ENCODE measurements at places on chromosomes 7 and 10.

DNA sequence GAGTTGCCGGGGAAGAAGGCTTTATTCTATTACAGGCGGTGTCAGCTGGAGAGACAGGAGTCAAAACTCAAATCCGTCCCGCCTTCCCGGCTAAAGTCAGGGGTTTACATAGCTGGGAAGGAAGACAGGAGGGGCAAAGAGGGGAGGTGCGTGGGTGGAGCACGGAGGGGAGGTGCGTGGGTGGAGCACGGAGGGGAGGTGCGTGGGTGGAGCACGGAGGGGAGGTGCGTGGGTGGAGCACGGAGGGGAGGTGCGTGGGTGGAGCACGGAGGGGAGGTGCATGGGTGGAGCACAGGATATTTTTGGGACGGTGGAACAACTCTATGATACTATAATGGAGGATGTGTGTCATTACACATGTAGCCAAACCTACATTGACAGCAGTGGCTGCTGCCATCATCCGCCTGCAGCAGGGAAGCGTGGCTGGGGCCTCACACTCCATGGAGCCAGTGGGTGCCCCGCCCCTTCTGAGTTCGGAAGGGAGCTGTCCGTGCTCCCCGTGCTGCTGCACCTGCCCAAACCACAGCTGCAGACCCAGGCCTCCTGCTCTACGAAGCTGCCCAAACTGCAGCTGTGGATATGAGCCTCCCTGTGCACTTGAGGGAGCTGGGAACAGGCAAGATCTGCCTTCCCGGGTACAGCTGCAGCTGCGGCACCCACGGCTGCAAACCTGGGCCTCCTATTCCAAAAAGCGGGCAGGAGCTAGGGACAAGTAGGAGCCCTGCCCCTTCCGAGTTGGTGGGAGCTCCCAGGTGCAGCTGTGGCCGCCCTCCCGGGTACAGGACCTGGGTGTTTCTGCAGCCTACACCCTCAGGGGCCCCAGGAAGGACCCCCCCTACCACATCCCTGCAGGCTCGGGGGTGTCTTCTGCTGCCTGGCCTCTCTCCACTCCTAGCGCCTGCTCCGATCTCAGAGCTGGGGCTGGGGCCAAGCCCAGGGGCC lies 119.4 kb downstream of the DYNC2I1 start:
- no peak for DNase-seq

DNA sequence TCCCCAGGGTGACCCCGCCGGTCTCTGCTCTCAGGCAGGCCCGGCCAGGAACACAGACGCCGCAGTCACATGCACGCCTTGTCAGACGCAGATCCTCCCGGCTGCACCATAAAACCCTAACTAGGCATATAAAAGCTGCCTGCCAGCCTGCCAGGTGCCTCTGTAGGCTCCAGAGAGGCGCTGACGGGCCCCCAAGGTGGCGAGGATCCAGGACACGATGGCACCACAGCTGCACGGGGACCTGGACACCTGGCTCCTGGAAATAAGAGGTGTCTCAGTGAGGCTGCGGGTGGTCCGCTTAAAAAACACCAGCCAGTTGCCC lies 21.9 kb upstream of the GDF10 start:
- DNase-seq: no peak

DNA sequence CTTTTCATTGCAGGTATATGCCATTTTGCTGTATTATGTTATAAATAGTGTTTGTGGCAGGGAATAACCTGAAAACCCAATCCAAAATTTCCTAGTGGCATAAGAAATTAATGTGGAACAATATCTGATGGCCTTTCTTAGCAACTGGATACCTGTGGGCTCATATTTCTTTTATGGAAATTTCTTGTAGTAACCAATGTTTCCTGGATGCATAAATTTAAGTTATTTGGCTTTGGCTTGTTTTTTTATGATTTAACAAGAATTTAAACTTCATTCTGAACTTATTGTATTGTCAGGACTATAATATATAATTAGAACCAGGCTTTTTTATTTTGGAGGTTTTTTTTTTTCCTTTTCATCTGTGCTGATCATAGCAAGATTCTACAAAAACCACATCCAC lies 30.1 kb downstream of the TBC1D12 start:
- DNase-seq: no peak

GRCh38 chr7:14833707-14834106 lies 68.8 kb downstream of the DGKB start:
- no peak for DNase-seq

DNA sequence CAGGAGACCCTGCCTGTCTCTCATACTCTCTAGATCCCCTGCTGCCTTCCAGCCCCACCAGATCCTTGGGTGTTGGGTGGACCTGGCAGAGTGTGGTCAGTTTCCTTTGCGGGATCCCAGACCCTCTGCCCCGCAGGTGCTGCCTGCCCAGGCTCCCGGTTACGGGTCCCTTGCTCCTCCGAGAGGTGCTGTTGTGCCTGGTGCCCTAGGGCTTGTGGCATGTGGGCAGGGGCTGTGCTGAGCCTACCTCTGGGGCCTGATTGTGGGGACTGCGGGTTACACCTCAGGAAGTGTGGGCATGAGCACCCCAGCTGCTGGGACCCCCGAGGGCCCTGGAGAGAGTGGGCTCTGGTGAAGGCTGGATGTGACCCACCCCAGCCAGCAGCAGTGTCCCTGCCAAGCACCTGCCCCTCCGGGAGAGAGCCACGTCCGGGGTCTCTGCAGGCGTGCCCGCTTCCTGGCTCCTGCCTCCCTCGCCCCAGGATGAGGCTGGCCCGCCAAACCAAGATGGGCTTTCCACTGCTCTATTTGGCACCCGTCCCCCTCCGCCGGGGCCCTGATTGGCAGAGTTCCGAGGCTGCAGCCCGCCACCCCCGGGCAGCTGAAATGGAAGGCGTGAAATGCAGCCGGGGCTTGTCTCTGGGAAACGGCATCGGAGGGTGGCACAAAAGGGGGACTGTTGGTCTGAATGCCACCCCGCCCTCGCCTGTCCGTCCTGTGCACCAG lies 17.0 kb downstream of the CLIP2 start:
- no peak for DNase-seq

DNA sequence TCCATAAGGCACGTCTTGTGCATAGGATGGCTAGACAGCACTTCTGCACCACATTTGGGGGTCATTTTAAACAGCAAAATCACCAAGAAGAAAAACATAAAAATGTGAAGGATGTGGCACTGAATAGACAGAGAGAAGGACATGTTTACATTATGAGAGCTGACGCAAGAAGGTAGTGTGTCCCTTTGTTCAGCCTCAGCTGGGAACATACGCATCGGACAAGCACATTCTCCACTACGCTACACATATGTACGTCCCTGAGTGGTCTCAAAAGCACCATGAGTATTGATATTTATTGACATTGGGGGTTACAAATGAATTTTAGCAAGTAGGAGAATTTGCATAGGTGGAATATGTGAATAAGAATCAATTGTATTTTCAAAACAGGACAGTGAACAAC lies 20.2 kb downstream of the DDC start:
- DNase-seq: no peak

DNA sequence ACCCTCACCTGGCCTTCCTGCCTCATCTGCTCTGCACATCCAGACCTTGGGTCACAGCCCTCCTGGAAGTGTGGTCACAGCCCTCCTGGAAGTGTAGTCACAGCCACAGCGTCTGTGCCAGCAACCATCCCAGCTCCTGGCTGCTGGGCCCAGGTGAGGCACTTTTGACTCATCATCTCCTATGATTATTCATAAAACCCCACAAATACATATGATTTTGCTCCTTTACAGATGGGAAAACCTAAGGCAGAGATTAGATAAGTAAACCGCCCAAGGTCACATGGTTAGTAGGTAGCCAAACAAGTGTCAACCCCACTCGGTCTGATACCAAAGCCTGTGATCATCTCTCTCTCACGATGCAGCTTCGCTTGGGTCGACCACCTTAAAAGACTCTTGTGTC lies 94.3 kb downstream of the PRLHR start:
- no peak for DNase-seq

DNA sequence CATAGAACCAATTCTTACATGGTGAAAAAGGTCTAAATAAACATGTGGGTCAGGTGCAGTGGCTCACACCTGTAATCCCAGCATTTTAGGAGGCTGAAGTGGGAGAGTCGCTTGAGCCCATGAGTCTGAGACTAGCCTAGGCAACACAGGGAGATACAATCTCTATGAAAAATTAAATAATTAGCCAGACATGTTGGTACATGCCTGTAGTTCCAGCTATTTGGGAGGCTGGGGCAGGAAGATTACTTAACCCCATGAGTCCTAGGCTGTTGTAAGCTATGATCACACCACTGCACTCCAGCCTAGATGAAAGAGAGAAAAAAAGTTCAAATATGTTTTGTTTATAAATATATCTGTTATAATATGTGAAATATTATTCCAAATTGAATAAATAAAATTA lies 643.6 kb downstream of the IPMK start:
- no peak for DNase-seq

DNA sequence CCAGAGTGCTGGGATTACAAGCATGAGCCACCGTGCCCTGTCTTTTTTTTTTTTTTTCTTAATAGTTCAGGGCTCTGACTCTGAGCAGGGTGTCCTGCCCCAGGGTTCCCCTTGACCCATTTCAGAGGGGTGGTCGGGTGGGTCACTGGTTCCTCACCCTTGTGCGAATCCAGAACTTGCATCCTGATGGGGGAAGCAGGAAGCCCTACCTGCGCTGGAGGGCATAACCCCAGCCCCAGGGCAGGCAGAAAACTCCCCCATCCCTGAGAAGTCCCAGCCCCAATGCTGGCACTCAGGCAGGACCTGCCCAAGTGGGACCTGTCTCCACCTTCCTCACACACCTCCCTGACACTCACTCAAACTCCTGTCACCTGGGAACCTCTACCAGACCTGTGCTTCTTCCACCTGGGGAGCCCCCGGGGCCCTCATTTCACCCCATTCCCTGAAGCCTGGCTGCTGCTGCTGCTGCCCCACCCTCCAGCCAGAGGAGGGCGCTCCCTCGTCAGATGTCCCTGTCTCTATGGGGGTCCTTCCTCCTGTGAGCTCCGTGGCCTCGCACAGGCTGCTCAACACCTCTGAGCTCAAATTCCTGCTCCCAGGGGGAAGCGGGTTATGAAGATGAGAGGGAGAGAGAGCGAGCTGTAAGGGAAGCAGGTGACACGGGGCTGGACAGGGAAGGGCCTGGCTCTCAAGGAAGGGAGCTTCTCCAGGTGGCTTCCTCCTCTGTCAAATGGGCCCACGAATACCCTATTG lies 15.1 kb upstream of the ZNF273 start:
- no peak for DNase-seq

Data from suppressor macrophage treated with lipopolysaccharide for 4 hours (primary cell).